ENCODE measurements at places on chromosomes 5 and 9.

DNA sequence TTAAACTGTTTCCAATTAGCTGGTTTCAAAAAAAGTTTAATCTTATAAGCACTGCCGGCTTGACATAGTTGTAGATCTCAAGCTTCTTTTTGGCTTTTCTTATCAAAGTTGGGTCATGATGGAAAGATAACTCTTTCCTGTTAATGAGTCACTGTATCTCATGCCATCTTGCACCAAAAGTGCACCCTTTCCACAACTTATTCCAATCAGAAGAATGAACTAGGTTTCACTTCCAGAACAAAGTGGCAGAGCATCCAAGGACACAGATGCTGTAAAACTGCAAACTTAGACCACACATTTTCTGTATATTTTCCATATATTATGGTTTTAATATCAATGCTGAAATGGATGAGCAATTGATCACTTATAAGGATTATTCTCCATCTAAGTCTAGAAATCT, 198.2 kb downstream of the GLIS3 start:
- DNase-seq = no peak

GRCh38 chr5:159749146-159749545, 167.1 kb upstream of the ADRA1B start:
- peak; percentile 44 for DNase-seq

- no peak for DNase-seq
Observed at GRCh38 chr9:134682651-134683364, 41.2 kb downstream of the COL5A1 start.

DNA sequence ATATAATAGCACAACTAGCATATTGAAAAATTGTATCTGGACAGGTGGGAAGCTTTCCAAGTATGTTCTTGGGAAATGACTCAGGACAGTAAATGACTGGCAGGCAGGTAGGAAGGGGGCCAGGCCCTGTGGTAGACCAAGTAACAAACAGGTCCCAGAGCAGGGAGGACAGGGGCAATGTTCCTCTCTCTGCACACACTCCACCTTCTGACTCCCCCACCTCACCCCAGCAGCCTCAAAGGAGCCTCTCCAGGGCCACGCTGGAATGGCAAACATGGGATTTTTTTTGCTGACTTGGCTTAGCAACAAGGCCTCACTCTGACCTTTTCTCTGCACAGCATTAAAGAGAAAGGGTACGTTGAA, 31.1 kb upstream of the IQGAP2 start:
- DNase-seq = no peak

DNA sequence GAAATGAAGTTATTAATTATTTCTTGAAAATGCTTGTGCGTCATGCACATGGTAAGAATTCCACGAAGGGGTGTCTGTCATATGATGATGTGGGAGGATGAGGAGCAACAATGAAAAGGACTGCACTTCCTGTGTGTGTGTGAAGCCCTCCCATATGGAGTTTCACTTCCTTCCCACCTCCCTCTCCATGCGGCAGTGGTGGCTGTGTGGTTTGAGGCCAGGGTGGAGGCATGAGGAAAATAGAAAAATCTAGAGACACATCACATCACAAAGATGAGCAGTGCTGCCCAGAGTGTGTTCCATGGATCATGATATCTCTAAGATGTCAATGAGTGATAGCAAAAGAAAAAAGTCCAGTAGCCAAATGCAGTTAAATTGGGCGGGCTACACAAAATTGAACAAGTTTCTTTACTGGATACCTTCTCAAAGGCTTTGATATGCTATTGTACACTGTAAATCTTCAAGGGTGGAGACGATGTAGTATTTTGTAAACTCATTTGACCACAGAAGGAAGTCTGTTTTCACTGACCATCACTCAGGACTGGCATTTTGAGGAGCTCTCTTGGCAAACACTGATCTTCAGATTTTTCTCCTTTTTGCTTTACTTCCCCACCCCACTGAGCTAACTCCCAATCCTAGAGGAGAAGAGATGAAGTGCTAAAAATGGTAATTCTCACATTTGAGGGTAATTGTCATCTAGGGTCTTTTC, 55.7 kb upstream of the EQTN start:
- DNase-seq = no peak

DNA sequence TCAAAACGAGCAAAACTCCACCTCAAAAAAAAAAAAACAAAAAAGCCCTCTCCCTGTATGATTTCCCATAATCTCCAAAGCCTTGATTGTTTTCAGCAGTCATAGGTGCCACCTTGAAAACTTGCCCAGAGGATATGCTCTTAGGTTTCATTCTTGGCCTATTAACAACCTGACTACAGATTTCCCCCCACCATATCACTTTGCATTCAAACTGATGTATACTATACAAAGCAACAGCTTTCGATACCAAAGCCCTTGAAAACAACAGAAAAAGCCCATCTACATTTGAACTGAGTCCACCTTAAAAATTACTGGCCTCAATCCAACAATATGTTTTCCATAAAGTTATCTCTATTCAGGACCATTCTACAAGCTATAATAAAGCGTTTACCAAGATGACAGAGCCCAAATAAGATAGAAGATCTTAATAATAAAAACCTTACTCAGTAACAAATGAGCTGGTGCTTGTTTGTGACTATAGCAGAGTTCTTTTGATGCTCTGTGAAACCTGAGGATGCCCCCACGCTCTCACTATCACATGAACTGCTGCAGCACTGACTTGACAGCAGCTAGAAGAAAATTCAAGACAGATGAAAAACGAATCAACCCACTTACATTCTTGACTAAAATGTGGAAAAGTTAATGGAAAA, 44.4 kb downstream of the FNBP1 start:
- no peak for DNase-seq

DNA sequence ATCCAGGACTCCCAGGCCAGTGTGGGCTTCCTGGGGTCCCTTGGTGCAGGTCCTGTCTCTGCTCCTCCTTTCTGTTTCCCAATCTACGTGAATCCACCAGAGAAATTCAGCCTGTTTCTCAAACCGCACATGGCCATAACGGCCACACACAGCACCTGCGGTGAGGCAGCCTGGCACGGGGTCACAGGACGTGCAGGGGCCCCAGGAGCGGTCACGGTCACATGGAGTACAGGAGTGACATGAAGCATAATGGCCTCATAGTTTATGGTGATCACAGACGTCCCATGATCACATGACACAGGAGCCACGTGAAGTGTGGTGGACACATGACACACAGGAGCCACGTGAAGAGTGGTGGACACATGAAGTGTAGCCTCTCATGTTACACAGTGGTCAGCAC, 248.5 kb upstream of the IRX4 start:
- no peak for DNase-seq

DNA sequence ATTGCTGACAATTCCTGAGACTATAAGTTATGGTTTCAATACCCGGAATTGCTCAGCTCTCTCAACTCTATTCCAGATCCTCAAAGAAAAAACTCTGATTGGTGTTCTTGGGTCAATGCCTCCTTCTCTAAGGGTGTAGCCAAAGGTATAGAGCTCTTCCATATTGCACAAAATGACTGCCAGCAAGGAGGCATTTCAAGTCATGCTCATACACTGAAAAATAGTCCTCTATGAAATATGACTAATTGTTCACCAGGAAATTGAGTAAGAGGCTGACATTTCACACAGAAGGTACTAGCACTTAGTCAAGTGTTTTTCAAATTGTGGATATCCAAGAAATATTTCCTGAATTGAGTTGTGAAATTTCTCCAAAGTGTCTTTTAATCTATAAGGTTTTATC, 111.1 kb upstream of the KLF9 start:
- peak; percentile 51 for DNase-seq

DNA sequence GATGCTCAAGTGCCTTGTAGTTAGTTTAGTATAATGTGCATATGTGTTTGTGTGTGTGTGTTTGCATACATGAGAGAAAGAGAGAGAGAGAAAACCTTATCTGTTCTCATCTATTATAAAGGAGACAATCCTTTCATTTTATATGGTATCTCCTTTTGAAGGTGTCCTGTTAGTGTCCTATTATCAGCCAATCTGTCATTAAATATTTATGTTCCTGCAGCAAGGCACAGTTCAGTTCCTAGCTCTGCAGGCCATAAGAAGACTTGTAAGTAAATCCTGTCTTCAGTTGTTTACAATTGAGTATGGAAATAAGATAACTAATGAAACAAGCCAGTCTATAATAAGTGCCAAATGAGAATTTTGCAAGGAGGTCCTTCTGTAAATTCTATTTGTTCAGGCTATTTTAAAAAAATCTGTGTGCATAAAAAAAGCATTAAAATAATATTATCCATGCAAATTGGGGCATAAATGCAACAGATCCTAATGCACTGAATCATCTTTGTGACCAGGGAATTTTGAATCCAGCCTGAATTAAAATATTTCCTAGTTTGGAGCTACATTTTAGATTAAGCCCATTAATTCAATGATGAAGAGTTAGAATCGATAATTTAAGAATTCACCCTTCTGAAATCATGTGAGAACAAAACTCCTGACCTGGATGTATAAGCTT, 18.1 kb downstream of the MAP1B start:
- DNase-seq = no peak

GRCh38 chr9:136140966-136141365, 22.3 kb upstream of the TMEM250 start:
- DNase-seq = peak; percentile 25

- no peak for DNase-seq
Observed at GRCh38 chr5:10064546-10065195, 185.0 kb downstream of the ATPSCKMT start.

DNA sequence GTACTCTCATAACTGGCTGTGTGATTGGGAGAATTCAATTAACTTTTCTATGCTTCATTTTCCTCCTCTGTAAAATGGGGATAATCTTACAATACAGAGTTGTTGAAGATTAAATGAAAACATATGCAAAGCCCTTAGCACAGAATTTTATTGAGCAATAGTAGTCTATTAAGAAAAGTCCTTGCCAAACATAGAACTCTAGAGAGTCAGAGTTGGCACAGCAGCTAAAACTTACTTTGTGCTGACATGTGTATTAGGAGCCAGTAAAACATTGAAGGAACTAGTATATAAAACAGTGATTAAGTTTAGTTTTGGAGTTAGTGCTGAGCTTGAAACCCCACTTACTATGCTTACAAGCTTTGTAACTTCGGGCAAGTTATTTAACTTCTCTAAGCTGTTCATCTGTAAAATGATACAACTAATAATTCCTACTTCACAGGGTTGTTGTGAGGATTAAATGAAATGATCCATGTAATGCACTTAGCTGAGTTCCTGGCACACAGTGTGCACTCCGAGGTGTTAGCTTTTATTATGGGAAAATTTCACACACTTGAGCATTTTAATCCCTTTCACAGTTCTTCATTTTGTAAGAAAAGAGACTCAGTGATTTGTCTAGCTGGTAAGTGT, 20.0 kb upstream of the GRIN3A start:
- no peak for DNase-seq

GRCh38 chr5:120509053-120509452, 45.0 kb downstream of the PRR16 start:
- DNase-seq = peak; percentile 81

DNA sequence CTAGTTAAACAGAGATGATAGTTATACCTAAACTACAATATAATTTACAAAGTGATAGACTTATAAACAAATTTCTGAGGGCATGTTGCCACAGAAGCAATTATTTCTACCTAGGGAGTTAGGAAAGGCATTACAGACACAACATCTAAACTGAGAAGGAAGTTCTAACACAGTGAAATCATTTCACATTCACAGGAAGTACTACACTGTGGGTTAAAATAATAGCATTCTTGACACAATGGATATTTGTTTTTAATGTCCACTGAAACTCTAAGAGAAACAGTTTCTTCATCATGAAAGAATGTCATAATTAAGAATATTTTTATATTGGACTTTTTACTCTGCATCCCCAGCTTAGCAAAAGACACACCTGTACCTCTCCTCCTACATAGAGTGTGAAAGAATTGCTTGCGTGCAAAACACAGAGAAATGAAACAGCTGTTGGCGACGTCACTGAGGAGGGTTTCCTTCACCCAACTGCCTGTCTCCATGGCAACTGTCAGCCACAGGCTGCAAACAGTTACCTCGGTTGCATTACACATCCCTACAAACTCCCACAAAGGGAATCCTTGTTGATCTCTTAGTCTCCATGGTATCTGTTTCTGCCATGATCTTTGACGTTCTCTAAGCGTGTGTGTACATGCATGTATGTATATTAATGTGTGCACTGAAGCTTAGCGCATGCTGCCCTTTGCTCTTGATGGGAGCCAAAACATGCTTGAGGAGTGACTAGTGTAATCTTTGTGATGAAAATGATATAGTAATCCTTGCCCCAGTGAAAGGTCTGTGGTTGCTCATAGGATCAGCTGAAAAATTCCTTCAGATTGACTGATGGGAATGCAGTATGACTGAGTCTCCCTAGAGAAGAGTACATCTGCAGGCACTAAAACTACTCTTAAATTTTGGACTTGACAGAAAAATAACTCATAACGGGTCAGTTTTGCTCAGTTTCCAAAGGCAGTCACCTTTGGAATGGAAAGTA, 168.5 kb downstream of the ACTL7B start:
- peak; percentile 93 for DNase-seq

DNA sequence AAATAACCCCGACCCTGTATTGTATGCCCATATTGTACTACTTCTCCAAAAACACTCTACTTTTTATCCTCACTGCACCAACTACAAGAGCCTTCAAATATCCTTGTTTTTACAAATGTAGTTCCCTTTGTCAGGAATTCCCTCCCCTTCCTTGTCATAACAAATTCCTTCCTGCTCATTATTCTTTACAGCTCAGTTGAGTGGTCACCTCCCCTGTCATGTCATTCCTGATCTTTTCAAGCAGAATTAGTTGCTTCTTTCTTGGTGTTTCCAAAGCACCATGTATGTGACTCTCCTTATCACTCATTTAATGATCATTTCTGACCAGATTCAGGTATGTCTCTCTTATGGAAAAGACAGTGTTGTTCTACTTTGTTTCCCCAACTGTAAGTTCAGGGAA, 194.2 kb upstream of the SMC2 start:
- DNase-seq = no peak

DNA sequence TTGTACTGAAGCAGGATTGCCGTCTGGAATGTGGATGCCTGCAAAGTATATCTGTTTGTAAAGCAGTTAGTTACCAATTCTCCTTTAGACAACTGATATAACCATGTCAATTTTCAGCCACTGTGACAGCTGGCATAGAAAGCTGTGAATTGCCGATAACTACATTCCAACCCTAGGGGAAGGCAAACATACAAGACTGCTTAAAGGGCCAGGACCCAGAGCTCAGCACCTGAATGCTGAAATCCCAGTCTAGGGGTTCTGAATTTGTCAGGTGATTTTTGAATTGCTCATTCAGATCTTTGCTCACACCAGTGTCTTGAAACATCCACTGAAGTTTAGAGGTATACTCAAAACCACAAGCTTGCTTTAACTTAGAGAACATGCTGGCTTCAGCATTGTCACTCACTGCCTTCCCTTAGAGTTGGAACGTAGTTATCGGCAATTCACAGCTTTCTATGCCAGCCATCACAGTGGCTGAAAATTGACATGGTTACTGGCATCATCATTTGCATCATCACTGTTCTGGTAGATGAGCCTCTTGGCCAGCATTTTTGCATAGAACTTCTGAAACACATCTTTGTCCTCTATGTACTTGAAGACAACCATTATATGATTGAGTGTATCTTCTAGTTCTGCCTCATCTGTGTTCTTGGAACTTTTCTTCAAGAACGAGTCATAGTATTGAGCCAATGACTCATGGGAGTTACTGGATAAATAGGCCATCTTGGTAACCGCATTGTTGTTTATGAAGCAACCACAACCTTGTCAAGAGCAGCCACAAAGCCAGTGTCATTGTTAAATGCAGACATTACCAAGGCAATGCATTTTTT, 82.1 kb downstream of the CCDC192 start:
- DNase-seq = peak; percentile 87

GRCh38 chr9:27722866-27723265, 149.6 kb upstream of the C9orf72 start:
- no peak for DNase-seq
